Gastroesophageal sphincter (tissue), 4 donors: ENCODE measurements at places on chromosomes 2 and 18.
A peak's percentile ranks its signal among the peaks of the same experiment; 100 is the strongest.

DNA sequence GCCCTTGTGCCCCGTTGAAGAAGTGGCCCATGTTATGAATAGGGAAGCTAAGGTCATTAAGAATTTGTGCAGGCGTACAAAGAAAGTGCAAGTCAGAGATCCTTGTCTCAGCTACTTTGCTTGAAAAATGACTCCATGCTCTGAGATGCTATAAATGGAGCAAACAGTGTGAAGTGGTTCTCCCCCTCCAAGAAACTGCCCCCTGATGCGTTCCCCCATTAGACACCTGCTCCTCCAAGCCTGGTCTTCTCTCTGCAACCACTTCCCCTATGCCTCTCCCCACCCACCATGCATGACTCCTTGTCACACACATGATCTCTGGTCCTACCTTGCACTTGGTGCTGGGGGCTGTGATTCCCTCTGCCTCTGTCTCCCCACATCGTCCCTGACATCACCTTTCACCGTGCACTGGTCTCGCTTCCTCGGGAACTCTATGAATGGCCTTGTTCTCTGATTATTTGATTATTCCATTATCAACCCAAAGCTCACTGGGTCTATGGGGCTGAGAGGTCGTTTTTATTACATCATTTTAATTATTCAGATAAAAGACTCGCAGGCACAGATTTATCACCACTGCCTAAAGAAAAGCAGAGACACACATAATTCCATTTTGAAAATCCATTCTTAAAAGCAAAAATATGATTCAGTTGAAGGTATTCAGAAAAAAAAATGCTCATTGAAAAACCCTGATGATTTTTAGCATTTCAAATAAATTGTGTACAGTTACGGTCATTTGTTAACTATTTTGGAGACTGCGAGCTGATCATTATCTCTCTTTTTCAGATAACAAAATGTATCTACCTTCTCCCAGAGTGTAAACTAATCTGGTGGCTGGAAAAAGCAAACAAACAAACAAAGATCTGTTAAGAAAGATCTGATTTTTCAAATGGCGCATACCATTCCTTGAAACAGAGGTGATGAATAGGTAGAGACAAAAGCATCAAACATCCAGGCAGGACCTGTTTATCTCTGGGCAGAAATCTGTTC, 294.9 kb downstream of the SOX11 start:
- ATAC-seq, result no peak

- no peak for ATAC-seq
Measured at GRCh38 chr18:25112821-25113434, 239.0 kb downstream of the ZNF521 start.

GRCh38 chr2:43214253-43214652, 12.2 kb downstream of the ZFP36L2 start:
- no peak for ATAC-seq

GRCh38 chr2:168692132-168692744, 110.2 kb upstream of the NOSTRIN start:
- no peak for ATAC-seq

DNA sequence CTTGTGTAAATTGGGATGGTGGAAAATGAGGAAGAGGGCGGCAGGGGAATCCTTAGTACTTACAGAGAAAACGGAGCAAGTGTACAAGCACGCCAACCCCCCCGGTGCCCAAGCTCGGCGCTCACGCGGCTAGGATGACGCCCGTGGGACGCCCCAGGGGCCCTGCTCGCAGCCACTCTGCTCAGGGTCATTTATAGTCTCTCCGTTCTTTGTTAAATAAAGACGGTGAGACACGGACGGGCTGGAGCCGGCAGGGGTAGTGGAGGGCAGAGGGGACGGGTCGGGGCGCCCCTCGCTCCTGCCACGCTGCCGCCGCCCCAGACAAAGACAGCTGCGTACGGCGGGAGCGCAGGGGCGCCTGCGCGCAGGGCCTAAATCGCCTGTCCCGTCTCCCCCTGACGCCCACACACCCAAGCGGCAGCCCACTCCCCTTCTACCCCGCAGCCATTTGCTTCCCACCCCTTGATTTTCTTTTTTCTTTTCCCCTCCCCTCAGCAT, 37.8 kb downstream of the PCBP1 start:
- ATAC-seq, result peak; percentile 57
